Fibroblast of skin of left quadriceps (primary cell): ENCODE measurements at places on chromosomes 3 and 15.

DNA sequence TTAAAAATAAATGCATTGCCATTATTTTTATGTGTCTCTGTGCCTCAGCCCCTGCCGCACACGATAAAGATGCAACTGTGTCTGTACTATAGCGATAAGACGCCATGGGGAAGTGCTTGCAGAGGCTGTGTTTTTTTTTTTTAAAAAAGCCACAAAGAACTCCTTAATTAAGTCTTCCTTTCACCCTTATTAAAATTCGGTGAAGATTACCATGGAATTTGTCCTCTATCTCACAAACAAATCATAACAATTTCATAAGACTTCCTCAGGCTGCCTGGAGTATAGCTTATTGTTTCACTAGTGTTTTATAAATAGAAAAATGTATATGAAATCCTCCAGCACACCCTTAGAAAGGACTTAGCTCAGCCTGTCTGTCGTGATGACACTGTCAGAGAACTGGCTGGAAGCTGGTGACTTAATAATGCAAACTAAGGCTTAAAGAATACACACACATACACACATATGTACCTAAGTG lies 374.8 kb upstream of the SLCO3A1 start:
- DNase-seq = no peak

DNA sequence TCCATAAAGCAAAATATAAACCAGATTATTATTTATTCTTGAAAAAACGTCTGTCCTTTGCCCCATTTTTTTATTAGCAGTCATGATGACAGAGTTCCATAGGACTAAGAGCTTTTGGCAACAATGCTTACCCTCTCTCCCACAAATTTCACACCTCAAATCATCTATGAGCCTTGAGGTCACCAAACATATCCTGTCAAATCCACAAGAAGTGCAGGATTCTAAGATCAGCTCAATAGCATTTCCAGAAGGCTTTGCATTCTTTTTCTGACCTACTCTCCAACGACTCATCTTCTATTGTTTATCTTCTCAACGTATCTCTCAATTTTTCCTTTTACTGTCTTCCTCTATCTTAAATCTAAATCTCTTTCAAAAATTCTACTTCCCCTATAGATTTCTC lies 619.1 kb upstream of the BCHE start:
- DNase-seq = peak; percentile 72

- DNase-seq = no peak
Measured at GRCh38 chr3:81426826-81427577, 334.4 kb downstream of the GBE1 start.

DNA sequence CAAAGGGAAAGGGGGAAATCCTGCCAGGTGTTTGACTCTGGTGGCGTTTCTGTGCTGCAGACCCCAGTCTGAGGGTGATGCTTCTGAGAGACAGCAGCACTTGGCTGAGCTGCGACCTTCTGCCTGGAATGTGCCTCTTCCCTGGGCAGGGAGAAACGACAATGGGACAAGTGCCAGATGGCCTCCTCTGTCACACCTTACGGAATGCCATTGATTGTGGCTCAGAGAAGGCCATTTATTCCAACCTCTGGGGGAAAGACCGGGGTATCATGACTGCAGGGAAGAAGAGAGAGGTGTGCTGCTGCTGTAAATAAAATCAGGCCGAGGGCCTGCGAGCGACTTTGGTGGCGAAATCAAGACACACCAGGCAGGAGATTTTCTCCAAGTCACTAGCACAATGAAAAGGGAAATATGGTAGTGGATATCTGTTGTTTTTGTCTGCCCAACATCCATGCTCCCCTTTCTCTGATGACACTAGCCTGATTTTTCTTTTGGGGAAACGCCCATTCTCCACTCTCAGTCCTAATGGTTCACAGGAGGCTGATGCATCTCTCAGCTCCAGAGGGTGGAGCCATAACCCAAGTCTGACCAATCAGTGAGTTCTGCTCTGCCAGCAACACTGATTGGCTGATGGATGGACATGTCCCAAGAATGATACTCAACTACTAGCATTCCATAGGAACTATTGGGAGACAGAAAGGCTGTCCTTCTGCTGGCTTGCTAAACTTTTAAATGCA lies 336.1 kb downstream of the FOXP1 start:
- no peak for DNase-seq

DNA sequence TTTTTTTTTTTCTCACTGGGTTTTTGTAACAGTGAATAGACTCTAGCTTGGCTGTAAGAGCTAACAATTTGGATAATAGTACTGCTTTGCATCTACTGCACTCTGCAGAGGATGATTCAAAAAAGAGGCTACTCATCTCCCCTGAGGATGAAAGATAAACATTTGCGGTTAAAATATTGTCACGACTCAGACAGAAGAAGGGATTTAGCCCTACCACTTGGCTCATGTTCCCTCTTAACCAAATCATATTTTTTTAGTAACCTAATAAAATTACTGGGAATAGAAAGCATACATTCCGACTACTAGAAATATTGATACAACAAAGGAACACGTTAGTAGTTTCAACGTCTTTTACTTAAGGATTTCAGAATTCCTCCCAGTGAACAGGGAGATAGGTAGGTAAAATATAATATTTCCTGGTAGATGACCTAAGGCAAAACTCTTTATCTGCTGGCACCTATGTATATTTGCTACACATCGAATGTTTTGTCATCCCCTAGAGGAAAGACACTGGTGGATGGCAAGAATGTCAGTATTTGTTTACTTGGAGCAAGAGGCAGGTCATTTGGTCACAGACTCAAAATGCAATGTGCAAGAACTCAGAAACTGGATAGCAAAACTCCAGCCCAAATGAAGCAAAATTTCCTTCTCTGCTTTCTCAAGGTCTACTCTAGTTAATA lies 110.8 kb downstream of the GREM1 start:
- peak; percentile 94 for DNase-seq

GRCh38 chr3:130117933-130118332 lies 36.3 kb downstream of the ALG1L2 start:
- DNase-seq = no peak

- DNase-seq = peak; percentile 14
Measured at GRCh38 chr15:47194718-47195117, 522.6 kb upstream of the SEMA6D start.

DNA sequence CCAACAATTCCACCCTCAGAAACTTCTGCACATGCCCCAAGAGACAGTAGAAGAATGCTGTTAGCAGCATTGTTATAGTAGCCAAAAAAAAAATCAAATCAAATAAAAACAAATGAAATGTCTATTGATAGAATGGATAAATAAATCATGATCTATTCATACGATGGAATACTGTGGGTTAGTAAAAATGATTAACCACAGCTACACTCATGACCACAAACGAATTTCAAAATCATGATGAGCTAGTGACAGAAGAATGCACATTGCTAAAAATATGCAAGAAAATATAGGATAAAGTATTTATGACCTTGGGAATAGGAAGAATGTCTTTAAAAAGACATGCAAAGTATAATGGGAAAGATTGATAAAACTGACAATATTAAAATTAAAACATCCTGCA lies 57.5 kb upstream of the ACAN start:
- DNase-seq = peak; percentile 94

DNA sequence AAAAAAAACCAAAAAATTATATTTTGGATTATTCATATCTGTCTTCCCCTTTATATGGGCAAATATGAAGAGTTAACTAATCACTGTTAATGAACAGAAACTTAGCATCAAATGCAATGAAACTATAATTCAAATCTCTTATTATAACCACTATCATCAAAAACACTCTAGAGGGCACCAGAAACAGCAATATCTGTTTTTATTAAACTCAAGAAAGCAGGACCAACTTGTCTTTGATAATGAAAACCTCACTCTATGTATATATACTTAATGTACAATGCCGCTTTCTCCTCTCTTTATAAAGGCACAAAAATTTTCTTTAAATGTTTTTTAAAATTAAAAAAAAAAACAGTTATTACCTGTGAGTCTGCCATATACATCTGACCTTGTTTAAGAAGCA lies 92.7 kb downstream of the UACA start:
- no peak for DNase-seq

GRCh38 chr3:113185194-113185835 lies 26.0 kb upstream of the BOC start:
- DNase-seq = peak; percentile 46

GRCh38 chr3:185175370-185175987 lies 22.6 kb upstream of the C3orf70 start:
- peak; percentile 27 for DNase-seq

DNA sequence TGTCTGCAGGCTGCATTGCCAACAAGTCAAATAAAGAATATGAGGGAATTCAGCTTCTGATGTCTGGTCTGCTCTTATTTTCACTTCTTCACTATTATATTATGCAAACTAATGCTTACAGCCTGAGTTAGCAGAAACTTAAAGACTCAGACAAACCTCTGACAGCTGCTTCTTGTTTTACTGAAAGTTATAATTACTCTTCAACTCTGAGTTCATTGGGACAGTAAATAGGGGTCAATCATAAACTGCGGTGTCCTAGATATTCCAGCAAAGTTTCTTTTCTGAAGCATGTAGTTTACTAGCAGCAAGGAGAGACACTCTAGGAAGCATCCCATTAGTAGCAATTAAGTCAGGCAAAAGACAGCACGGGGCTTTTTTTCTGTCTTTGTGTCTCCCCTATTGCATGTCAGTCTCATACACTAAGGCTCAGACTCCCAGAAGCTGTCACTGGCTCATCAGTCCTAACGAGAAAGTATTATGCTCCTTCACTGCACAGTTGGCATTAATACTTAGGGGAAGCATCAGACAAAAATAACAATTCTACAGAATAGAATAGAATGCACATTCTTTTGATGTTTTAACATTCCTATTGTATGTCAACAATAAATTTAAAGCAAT lies 1060.8 kb downstream of the ROBO1 start:
- no peak for DNase-seq

GRCh38 chr15:49904296-49904695 lies 214.7 kb downstream of the ATP8B4 start:
- no peak for DNase-seq

DNA sequence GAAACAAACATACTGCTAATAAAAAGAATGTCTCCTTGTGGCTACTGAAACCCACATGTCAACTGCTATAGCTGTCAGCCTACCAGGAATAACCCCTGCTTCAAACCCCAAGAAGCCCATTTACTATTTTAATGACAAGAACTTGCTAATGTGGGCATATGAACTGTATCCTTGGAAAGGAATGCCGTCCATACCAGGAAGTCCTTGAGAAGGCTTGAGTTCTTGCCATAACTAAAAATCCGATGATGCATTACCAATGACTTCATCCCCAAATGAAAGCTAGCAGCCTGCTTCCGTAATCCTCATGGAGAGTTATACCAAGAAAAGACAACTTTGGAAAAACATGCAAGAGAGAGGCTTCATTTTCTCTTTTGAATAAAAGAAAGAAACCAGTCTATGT lies 34.8 kb downstream of the MINDY4B start:
- DNase-seq = peak; percentile 40

GRCh38 chr3:134148534-134148933 lies 102.1 kb downstream of the RYK start:
- DNase-seq = no peak

- no peak for DNase-seq
Measured at GRCh38 chr3:72969766-72970165, 26.8 kb upstream of the PPP4R2 start.

GRCh38 chr15:48397841-48398240 lies 66.6 kb downstream of the DUT start:
- no peak for DNase-seq

DNA sequence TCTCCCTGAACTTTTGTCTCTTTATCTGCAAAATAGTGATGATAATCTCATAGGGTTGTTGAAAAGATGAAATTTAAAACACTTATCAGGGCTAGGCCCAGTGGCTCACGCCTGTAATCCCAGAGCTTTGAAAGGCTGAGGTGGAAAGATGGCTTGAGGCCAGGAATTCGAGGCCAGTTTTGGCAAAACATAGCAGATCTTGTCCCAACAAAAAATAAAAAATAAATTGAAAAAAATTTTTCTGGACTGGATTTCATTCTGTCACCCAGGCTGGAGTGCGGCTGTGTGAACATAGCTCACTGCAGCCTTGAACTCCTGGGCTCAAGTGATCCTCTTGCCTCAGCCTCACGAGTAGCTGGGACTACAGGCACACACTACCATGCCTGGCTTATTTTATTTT lies 29.6 kb downstream of the LMLN start:
- no peak for DNase-seq
